ENCODE measurements at places on chromosomes 2 and 18.

GRCh38 chr2:98269274-98269673 lies 77.0 kb upstream of the CNGA3 start:
- peak; percentile 62 for DNase-seq

GRCh38 chr2:18356676-18357075 lies 203.8 kb downstream of the RDH14 start:
- peak; percentile 60 for DNase-seq

- DNase-seq, result peak; percentile 83
Measured at GRCh38 chr2:48531141-48531648, 1.2 kb downstream of the STON1 start.

DNA sequence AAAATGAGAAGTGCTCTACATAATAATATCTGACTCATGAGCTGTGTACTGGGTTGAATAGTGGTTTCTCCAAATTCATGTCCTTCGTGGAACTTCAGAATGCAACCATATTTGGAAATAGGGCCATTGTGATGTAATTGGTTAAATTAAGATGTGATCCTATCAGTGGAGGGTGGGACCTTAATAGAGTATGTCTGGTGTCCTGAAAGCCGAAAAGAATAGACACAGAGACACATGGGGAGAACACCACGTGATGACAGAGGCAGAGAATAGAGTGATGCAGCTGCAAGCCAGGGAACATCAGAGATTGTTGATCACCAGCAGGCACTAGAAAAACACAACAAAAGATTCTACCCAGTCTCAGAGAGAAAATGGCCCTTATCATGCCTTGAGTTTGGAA lies 310.1 kb downstream of the EXOC6B start:
- DNase-seq, result peak; percentile 60

GRCh38 chr2:74278176-74278575 lies 65.0 kb downstream of the SLC4A5 start:
- no peak for DNase-seq

DNA sequence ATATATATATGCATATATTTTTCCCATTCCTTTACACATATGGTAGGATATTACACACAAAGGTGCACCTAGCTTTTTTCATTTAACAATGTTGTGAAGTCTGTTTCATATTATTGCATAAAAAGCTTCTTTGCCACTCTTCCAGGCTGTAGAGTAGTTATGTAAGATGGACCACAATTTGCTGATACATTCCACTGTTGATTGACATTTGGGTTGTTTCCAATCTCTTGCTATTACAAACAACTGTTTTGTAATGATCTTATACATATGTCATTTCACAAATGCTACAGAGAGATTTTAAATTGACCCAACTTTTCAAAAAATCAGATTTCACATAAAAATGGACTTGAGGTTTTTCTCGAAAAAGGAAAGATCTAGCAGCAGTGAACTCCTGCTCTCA lies 301.4 kb downstream of the CDCA7 start:
- no peak for DNase-seq

DNA sequence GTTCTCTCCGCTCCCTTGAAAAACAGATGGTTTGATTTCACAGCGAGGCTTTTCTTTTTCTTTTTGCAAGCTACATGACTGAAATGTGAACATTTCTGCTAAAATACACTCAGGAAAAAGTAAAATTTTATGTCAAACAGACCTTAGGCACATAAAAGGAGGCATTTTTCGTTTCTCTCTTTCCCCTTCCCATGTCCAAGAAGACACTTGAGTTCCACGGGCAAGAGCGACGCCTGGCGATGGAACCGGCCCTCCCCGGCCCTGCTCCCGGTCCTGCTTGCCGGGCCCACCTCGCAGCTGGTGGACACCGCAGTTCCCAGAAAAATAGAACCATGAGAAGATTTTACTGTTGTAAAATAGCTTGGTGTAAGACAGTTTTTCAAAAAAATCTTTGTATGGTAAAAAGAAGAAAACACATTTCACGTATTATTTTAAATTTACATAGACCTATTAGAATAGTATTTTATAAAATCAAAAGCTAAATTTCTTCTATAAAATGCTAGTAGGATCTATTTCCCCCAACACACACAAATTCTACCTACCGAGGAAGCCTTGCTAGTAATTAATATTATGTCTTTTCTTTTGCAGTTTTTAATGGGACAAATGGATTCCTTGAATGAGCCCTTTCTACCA lies 2.3 kb upstream of the ALKAL2 start:
- DNase-seq, result peak; percentile 63

DNA sequence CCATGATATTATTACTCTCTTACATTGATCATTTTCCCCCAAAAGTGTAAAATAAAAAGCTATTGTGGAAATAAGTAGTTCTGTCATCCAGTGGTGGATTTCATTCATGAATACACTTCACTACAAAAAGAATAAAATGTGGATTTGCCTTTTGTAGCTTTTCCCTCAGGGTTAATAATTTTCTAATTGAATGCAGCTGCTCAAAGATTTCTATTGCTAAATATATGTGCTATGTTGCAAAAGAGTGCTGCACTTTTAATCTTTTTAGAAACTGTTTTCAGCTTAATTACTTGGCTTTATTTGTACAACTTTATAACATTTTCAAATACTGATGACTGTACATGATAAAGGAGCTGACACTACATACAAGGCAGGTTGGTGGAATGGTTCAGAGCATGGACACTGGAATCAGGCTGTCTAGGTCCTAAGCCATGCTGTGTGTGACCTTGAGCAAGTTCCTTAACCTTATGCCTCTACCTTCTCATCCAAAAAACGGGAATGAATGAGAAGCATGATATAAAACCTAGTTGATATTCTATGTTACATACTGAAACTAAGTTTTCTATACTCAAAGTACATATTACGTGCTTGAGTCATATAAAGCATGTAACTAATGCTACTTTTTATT lies 128.8 kb downstream of the THSD7B start:
- no peak for DNase-seq

DNA sequence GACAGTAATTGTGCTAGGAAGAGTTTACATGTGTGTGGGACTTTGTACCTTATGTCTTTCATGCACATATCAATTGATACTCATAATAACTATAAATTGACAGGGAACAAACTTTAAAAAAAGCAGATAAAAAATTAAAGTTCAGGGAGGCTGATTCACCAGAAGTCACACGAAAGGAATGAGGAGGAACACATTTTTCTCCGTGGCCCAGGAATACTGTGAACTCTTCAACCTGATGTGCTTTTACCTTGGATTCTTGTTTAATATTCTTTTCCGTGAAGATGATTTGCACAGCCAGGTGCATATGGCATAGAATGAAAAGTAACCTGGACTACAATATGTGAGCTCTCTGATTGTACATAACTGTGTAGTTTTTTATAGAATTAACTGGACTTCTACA lies 326.3 kb downstream of the CDH7 start:
- no peak for DNase-seq

DNA sequence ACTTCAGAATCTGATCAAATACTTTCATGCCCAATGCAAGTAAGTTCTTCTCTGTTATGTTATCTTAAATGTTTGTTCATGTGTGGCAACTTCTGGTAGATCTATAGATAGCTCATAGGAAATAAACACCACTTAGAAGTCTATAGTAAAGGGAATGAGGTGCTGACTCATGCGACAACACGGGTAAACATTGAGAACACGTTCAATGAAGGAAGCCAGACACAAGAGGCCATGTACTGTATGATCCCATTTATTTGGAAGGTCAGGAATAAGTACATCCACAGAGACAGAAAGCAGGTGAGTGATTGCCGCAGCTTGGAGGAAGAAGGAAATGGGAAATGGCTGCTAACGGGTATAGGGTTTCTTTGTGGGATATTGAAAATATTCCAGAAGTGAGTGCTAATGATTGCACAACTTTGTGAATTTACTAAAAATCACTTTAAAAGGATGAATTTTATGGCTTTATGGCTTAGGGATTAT lies 95.4 kb downstream of the ITGB1BP1 start:
- DNase-seq, result no peak

DNA sequence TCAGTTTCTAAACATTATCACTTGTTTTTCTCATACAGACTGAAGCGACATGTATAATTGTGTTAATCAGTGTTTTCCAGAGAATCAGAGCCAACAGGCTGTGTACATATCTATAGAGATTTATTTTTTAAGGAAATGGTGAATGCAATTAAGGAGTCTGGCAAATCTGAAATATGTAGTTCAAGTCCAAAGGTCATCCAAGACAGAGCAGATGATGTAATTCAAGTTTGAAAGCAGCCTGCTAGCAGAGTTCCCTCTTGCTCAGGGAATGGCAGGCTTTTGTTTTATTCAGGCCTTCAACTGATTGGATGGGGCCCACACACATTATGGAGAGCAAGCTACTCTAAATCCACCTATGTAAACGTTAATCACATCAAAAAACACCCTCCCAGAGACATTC lies 282.6 kb downstream of the CBLN2 start:
- DNase-seq, result no peak

GRCh38 chr18:42640160-42640559 lies 475.3 kb downstream of the RIT2 start:
- no peak for DNase-seq

DNA sequence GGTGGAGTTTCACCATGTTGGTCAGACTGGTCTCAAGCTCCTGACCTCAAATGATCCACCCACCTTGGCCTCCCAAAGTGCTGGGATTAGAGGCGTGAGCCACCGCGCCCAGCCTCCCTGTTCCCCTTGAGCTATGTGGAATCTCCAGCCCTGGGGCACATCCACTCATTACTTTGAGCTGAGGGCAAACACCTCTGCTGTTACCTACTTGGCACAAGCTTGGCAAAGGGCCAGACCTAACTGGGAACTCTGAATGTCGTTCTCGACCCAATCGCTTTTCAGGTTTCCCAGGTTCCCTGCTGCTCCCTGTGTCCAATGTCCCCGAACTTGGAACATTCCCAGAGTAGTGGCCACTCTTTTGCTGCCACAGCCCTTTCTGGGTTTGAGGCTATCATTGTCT lies 40.6 kb downstream of the CHST10 start:
- no peak for DNase-seq

GRCh38 chr2:56182420-56182819 lies 1.4 kb upstream of the CCDC85A start:
- no peak for DNase-seq

DNA sequence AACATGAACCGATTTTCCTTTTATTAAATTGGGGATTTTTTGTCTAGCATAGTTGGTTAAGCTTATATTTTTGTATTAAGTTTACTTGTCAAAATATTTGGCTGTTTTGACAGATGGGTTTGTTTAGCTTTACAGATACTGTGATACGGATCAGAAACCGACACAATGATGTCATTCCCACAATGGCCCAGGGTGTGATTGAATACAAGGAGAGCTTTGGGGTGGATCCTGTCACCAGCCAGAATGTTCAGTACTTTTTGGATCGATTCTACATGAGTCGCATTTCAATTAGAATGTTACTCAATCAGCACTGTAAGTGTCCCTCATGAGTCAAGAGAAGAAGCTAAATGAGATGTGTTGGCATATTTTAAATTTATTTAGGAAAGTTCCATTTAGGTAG lies 8.5 kb downstream of the PDK1 start:
- DNase-seq, result peak; percentile 20

DNA sequence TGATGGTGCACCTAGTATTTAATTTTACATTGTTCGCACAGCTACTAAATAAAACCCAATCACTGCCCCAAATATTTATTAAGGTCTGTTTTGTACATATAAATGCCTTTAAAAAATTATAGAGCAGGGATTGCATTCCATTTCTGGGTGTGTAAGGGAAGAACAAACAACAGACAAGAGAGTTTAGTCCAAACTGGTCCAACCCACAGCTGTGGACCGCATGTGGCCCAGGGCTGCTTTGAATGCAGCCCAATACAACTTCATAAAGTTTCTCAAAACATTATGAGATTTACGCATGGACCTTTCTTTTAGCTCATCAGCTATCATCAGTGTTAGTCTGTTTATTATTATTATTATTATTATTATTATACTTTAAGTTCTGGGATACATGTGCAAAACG lies 114.8 kb upstream of the LRATD1 start:
- DNase-seq, result no peak

Measured in fibroblast of skin of right biceps (primary cell).